ENCODE measurements at places on chromosomes 11 and 22.

GRCh38 chr22:42344361-42344905 is 74.0 kb upstream of the TCF20 start:
- peak; percentile 74 for ATAC-seq

DNA sequence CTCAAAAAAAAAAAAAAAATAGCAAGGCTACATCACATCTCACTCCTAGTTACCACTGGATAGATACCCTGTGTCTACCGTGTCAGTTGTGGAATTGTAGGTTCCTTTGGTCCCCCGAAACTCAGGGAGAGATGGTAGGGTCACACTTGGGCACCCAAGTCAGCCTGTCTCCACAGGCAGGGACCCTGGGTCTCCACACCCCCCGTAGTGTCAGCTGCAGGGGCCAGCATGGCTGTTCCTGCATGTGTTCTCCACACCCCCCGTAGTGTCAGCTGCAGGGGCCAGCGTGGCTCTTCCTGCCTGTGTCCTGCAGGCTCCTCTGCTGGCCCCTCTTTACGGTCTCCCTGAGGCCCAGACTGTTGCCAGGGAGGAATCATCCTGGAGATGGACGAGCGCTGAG is 282.1 kb downstream of the BRD1 start:
- no peak for ATAC-seq

DNA sequence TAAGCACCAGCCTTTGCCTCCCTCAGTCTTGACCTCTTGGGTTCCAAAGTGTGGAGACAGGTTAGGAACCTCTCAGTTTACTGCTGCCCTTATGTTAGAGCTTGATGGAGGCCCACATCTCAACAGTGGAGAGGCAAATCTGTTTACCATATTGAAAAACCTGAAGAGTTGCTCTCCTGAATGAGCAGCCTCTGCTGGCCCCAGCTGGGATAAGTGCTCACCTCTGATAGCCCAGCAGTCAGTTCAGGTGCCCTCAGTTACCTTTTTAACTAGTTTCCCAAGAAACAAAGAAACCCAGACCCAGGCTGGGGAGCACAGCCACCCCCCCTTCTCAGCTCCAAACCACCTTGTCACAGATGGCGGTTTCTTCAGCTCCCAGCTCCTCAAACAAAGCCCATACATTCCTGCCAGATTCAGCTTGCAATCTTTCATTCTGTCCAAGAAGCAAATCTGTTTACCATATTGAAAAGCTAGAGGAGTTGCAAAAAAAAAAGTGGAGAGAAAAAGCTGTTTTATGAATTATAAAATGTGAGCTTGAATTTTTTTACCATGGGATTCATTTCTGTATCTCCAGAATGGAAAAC is 57.2 kb downstream of the PPFIBP2 start:
- no peak for ATAC-seq

- no peak for ATAC-seq
Measured at GRCh38 chr11:26704249-26704648, 17.6 kb downstream of the SLC5A12 start.

DNA sequence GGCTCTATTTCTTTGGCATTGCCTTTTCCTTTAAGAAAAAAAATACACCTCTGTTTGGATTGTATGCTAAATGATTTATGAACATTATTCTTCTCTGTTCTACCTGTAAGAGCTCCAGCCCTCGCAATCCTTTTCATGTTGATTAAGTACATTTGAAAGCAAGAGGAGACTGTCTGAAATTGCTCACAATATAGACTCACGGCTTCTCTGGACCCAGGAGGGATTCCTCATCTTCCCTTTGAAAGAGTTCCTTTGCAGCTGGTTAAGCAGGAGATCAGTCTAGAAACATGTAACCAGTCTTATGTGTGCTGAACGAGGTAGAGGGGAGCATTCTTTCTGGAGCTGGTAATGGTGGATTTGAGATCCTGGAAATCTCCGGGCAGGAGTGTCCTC is 47.4 kb downstream of the PKNOX2 start:
- ATAC-seq: no peak

- ATAC-seq: no peak
Measured at GRCh38 chr11:82046778-82047177, 686.9 kb downstream of the FAM181B start.

DNA sequence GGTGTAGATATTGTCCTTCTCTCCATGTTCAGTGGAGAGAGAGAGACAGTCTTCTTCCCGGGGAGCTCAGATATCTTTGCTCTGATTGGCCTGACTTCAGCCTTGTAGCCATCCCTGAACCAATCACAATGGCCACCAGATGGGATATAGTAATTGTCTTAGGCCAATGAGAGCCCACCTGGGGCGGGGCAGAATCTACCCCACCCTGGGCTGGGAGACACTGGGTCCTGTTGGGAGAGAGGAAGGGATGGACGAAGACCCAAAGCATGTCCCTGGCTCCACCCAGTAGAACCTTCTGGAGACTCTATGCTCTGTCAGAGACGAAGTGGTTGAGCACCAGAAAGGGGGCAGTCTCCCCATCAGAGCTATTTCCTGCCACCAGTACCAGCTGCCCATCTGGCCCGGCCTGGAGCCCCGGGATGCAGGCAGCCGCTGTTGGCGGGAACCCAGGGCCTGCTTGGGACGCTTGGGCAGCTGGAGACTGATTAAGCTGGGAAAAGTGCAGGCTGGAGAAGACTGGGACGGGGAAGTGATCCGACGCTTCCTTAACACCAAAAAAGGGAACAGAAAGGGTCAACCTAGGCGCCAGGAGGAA is 31.6 kb upstream of the CBX7 start:
- no peak for ATAC-seq

DNA sequence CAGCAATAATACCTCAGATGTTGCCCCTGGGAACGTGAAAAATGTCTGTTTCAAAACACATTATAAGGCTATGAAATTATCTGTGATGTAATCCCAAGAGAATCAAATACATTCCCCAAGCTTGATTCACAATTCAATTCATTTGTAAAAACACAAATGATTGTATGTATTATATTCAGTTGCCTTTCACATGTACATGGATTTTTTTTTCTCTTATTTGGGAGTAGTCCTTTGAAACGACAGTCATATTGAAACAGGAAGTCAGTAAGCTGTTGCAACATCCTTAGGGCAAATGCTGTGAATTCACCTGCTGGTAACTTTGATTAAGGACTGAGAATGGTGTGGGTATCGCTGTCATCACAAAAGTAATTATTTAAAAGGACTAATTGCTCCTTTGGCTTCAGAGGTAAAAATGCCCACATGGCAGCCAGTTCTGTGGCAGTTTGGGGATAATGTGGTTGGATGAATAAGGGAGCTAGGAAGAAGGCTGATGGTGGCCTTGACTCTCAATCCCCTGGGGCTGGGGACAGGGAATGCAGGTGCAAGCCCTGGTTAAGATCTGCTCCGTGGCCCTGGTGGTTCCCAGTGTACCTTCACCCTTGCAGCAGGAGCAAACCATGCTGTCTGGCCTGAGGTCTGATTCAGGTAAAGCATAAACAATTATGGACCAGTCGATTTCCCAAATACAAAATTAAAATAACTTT is 13.2 kb downstream of the EHF start:
- ATAC-seq: no peak

DNA sequence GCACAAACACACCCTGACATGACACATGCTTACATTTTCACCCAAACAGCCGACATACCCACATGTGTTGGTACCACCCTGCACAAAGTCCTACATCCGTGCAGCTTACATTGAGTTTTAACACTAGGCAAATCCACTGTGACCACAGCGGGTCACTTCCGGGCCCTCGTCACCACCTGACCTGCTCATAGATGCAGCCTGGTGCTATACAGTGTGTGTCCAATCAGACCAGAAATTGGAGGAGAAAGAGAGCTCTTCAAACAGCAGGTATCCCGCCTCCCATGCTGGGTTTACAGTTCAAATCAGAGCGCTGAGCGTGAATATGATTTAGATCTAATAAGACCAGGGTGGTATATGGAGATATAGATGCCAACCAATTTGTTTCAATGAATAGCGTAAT is 35.4 kb downstream of the PHF21B start:
- no peak for ATAC-seq

- ATAC-seq: no peak
Measured at GRCh38 chr22:23267226-23268043, 87.1 kb downstream of the BCR start.

DNA sequence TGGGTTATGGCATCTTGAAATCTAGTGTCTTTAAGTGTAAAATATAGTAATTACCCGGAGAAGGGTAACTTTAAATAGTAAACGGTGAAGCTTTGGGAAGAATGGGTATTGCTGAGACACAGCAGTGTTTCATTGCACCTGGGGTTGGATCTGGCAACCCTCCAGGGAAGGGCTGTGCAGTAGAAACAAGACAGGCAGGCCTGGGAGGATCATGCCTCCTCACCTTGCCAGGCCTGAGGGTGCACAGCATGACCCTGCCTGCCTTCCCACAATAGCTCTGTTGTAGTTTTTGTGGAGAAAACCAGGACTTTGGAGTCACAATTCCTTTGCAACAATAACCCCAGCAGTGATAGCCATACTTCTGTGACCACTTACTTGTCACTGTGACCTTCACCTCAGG is 64.6 kb upstream of the ADSL start:
- ATAC-seq: no peak

- ATAC-seq: peak; percentile 35
Measured at GRCh38 chr11:60914633-60915247, 782 bp downstream of the TMEM109 start.

DNA sequence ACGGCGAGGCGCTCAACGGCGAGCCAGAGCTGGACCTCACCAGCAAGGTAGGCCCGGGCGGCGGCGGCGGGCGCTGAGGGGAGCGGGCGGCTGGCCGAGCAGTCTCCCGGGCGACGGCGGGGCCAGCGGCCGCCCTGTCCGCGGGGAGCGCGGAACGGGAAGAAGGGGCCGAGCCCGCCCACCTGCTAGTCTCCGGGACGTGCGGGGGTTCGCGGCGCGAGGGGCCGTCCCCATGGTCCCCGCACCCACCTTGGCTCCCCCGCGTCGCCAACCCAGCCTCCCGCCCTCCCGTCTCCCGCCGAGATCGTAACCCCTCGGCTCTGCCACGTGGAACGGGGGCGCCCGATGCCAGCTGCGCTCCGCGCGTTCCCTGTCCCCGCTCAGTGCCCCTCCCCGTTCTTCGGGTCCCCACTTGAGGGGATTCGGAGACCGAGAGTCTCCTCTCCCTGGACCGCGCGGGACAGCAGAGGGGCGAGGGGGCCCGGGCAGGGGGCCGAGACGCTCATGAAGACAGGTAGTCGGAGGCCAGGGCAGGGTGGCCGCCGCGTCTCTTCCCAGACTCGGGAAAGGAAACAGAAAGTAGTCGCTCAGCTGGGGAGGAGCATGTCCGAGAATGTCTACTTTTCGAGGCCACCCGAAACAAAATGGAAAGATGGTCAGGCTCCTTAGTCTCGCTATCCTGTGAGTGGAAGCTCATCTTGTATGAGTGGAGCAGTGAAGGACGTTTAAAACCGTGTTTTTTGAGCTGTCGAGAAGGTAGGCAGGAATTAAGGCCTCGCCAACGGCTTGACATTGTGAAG is 557 bp downstream of the GTPBP1 start:
- ATAC-seq: peak; percentile 5

- ATAC-seq: no peak
Measured at GRCh38 chr22:26608129-26608528, 9.7 kb downstream of the CRYBB1 start.

DNA sequence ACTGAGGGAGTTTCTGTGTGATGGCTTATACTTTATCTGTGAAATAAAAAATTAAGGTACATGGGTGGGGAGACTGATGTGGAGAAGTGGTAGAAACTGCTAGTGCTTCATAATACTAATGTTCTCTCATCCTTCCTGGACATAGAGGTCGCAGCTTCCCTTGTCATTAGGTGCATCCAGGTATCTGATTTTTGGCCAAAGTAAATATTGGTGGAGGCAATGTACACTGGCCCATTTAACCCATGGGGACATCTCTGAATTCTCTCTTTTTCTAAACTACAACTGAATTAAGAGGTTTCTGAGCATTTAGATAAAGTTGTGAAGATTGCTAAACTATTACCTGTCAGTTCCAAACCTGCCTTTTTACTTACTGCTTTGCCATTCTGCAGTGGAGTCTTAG is 140.9 kb upstream of the CHORDC1 start:
- ATAC-seq: no peak

GRCh38 chr11:97570636-97571035 is 1180.8 kb downstream of the JRKL start:
- ATAC-seq: no peak

Measured in gastroesophageal sphincter (tissue), 4 donors.